ENCODE measurements at places on chromosomes 2 and 18.

GRCh38 chr2:26189751-26190150 lies 16.9 kb downstream of the GAREM2 start:
- no peak for DNase-seq

DNA sequence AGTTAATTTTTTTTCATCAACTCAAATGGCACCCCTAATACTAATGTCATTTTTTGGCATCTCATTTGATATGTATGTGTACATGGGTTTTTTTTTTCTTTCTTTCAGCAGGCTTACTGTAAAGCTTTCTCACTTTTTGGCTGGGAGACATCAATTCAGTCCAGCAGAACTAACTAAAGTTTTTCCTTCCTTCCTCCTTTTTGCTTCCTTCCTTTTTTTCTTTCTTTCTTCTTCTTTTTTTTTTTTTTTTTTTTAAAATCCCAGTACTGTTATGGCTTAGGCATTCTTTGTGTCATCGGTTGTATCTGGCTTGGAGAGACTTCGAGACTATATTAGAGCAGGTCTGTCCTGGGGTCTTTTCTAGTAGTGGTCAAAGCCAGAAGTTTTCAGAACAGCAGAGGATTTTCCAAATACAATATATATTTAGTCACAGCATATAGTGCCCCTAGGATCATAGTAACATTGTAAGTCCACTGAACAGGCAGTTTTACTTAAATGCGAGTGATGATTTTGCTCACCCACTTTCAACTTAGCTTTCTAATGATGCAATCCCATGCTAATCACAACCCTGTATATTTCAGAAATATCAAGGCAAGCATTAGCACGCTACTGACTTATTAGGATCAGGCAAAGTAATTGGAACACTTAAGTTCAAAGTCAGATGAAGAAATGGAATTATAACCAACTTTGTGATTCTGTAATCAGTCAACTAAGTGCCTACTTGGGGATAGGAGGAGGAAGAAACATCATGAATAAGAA lies 4.0 kb downstream of the KLHL29 start:
- DNase-seq = no peak

DNA sequence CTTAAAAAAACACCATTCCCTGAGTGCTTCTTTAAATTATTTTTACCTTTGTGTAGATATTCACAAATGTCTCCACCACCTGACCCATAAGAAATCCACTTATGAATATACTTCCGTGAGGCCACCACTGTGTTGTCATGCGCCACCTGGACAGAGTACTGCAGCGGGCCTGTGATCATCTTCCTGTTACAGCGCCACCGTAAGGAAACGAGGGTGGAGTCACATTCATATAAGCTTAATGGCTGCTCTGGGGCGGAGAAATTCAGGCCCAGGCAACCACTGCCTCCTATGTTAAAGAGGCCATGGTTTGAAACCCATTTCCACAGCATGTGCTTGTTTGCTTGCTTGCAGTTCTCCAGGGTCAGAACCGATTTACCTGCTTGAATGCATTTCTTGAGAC lies 17.7 kb downstream of the PLA2R1 start:
- no peak for DNase-seq

- no peak for DNase-seq
Measured at GRCh38 chr18:13626544-13626908, 99.8 kb downstream of the FAM210A start.
